Transverse colon (tissue), 4 donors: ENCODE measurements at places on chromosomes 11 and 22. TPM values are rescaled to one million over a fixed set of nuclear protein-coding genes. Genes with fewer than 3 reads are reported as not detected.
A peak's percentile ranks its signal among the peaks of the same experiment; 100 is the strongest.

- no peak for DNase-seq
Measured at GRCh38 chr11:8360086-8360828, 96.6 kb upstream of the LMO1 start.

The NTM gene
- 3.1 TPM for total RNA-seq

The TOMT gene
- not detected for total RNA-seq

DNA sequence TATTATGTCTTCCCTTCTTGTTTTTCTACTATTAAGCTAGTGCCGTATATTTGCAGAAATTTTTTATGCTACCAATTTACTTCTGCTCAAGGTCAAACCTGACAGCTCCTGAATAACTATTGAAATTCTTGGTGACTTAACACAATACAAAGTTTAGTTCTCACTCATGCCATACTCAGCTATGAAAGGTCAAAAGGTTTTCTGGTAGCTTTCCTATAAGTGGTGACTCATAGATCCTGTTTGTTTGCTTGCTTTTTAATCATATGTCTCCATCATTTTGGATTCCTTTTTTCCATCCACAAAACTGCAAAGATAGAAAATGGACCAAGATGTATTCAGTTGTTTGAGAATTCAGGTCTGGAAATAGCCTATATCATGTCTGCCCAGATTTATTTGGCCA is 855.8 kb upstream of the LRRC4C start:
- DNase-seq: no peak

DNA sequence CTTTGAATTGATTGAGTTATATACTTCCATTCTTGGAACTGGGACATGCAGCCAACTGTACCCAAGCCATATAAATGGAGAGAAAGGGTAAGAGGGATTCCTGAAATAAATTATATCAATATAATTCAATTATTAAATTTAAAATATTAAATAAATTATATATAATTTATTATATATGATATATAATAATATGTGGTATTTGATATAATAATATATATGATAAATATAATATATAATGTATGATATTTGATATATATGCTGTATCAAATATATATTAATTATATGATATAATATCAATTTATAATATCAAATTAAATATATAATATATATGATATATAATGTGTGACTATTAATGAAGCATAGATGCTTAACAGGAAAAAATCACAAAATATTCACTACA is 677.0 kb downstream of the NELL1 start:
- no peak for DNase-seq

- DNase-seq: no peak
Measured at GRCh38 chr11:70072861-70073755, 5.0 kb upstream of the ANO1 start.

DNA sequence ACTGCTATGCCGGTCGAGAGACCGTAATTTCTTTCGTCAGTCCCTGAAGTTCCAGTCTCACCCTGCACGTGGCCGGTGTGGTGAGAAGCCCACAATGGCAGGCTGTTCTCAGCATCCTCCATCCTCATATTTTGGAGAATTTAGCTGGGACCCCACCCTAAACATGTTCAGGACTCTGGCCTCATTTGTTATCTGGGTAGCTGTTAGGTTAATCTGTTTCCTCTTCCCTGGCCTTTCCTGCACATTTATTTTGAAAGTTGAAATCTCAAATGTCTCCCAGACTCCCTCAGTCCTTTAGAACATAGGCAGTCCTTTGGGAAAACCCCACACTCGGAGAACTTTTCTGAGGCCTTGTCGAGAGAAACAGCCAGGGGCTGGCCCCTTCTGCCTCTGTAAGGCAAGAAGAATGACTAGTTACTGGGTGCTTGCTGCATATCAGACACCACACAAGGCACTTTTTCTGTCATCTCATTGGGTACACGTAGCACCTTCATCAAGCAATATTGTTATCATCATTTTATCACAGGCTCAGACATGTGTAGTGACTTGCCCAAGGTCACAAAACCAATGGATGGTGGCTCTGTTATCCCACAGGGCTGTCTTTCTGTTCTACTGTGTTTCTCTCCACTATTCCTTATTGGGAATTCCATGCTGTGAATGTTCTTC is 109.3 kb upstream of the CRYBB3 start:
- no peak for DNase-seq

DNA sequence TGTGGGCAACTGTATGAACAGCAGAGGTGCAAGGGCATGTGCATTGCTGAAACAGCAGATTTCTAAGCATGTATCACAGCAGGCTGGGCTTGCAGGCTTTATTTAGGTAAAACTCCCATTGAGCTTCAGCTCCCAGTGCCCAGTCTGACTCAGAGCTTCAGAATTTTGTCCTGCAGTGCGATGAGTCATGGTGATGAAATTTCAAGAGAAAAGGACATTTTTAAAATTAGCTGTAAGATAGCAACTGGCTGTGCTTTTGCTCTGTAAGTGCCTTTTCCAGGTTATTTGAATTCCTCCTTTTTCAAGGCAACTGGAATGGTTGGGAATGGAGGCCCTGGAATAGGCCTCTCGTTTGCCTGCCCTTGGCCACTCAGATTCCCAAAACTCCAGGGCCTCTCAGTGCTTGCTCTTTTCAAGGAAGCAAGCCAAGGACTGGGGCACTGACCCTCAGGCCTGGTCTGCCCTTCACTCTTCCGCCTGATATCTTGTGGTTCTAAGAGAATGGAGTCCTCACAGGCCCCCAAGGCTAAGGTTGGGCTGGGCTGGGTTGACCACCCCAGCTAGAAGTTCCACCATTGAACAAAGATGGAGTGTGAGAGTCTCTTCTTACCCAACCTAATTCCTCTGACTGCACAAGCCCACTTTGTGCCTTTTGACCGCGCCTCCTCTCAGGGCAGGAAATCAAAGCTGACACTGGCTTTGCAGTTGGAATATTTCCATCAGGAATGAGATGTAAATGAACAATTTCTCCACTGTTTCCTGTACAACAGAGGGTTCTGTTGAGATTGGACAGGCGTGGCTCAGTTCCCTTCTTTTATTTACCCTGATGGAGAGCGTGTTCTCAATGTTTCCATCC is 59.5 kb upstream of the PRSS23 start:
- DNase-seq: peak; percentile 32

GRCh38 chr11:45320371-45320770 is 34.2 kb upstream of the SYT13 start:
- no peak for DNase-seq

The OR8D1 gene
- total RNA-seq: not detected

The GAL3ST1 gene
- 24.2 TPM for total RNA-seq

The OR52M1 gene
- not detected for total RNA-seq

GRCh38 chr11:112631333-112631732 is 329.9 kb upstream of the NCAM1 start:
- DNase-seq: no peak

The KRTAP5-10 gene
- not detected for total RNA-seq

DNA sequence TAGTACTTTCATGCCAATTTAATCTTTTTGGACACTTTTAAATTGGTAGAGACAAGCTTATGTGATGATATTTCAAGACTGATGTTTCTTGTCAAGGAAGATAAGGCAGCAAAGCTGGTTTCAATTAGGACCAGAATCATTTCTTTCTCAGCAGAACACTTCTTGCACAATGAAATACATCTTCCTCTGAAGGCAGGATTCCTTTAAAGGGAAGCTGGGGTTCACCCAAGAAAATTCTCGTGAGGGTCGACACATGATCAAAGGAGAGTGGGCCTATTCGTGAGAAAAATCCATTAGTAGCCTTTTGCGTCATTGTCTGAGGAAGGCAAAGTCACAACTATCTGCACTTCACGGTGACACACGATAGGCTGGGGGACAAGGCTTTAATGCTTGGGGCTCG is 17.6 kb downstream of the TTC12 start:
- DNase-seq: no peak

- DNase-seq: no peak
Measured at GRCh38 chr22:29260031-29260560, 7.7 kb downstream of the RHBDD3 start.

- no peak for DNase-seq
Measured at GRCh38 chr11:68037411-68038225, 1.2 kb upstream of the TCIRG1 start.

GRCh38 chr22:39122772-39123470 is 25.9 kb downstream of the APOBEC3H start:
- no peak for DNase-seq

- DNase-seq: no peak
Measured at GRCh38 chr11:93497596-93497995, 45.6 kb downstream of the SMCO4 start.

The ACR gene
- not detected for total RNA-seq

DNA sequence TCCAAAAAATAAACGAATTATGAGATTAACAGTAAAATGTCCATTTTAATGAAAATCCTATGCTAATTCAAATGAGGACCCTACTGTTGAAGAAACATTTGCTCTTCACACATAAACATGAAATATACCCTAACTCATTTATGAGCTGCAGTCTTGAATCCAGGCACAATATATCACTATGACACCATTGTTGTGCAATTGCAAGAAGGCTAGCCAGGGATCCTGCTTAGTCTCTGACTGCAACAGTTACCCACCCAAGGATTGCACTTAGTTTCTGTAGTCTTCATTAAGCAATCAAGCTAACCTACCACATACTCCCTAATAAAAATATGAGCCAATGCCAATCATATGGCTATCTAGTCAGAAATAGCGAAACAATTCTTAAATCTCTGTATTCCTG is 981.0 kb upstream of the FAT3 start:
- DNase-seq: no peak

DNA sequence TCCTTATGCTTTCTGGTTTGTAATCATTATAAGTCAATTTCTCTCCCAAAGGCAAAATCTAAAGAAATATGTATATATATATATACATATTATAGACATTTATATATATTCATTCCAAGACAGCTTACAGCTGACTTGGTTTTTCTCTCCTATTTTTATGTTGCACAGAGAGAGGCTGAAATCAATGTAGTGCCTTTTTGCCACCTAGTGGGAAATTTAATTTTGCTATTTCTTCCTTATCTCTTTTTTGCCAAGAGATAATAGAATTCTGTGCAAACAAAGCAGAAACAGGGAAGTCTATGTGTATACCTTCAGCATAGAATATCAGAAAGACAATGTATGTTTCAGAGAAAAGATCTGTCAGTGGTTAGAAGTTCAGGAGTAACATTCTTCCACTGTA is 186.0 kb upstream of the ANO5 start:
- DNase-seq: no peak

GRCh38 chr11:117669062-117669461 is 128.0 kb downstream of the DSCAML1 start:
- no peak for DNase-seq

DNA sequence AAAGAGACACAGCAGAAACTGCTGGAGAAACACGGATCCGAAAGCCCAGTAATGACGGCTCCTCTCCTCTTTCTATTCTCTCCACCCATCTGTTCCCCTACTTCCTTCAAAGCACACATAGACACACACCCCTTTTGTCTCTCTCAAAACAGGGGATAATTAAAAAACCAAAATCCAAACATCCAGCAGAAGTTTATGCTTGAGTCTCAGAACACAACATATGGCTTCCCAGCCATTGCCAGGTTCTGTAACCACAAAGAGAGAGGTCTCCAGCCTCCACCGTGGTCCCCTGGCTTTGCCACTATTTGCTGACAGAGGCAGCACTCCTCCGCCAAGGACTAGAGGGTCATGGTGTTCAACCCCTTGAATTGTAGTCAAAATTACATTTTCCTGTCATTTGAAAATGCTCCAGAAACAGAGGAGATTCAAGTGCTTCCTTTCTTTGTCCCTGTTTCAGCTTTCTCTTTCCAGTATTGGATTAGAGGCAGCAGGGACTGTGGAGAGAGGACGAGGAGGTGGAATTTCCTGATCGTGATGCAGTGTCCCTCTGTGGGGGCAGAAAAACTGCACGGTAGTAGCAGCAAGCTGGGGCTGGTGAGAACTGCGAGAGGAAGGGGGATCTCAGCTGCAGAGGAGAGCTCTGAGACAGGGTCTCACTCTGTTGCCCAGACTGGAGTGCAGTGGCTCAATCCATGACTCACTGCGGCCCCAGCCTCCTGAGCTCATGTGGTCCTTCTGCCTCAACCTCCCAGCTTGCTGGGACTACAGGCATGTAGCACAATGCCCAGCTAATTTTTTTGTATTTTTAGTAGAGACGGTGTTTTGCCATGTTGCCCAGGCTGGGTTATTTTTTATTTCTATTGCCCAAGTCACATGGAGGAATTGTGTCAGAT is 60.3 kb downstream of the UBASH3B start:
- no peak for DNase-seq

The MS4A15 gene
- not detected for total RNA-seq

GRCh38 chr11:96254087-96254486 is 88.9 kb downstream of the MAML2 start:
- peak; percentile 35 for DNase-seq

DNA sequence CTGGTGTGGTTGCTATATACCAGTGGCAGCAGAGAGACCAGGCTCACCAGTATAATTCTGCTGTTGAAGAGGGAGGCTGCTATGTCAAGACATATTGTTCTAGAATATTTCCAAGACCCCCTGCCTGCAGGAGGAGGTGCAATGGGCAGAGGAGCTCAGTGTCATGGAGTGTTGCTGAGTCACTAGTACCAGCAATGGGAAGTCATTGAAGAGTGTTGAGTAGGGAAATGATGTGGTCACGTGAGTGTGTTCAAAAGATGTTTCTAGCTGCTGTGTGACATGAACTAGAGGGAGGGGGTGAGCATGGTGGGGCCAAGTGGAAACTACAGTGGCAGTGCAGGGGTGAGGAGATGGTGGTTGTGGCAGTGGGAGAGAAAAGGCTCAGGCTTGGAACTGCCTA is 76.3 kb upstream of the BIRC3 start:
- DNase-seq: no peak

DNA sequence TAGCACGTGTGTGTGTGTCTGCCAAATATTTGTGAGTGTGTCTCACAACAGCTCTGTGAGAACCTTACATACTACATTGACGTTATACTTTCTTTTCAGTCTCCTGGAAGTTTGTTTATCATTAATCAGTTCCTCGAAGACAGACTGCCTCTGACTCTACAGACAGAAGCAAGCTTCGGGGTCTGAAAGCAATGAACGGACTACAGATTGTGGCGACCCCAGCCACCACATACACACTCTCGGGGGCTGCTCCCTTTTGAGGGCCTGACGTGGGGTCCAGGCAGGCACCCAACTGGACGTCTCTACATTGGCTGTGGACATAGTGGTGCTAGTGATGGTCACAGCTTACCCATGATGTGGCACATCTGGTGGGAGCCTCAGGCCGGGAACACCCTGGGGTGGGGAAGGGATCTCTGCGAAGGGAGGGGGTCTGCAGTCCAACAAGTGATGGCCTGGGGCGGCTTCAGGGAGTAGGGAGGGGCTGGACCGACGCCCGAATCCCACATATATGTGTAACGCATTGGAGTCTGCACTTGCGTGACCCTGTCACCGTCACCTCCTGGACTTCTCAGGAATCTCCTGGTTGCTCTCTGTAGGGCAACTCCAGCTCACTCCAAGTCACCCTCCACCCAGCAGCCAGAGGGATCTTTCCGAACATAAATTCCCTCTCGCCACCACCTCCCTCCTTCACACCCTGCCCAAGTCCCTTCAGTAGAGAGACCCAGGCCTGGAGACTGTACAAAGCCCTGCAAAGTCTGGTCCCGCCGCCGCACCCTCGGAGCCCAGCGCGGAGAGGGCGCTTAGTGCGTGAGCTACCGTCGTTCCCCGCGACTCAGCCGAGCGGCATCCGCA is 30.4 kb upstream of the TRIM29 start:
- no peak for DNase-seq

- DNase-seq: peak; percentile 68
Measured at GRCh38 chr11:111417766-111418435, 38.8 kb upstream of the POU2AF1 start.
